ENCODE measurements at places on chromosomes 11 and 22.

- DNase-seq = no peak
Observed at GRCh38 chr22:50546326-50547262, 895 bp downstream of the KLHDC7B start.

- no peak for DNase-seq
Observed at GRCh38 chr11:32148895-32149294, 58.0 kb downstream of the RCN1 start.

GRCh38 chr11:96341211-96342013, 1.6 kb downstream of the MAML2 start:
- peak; percentile 61 for DNase-seq

- DNase-seq = no peak
Observed at GRCh38 chr11:112440518-112440917, 179.9 kb upstream of the PLET1 start.

- peak; percentile 65 for DNase-seq
Observed at GRCh38 chr11:62611705-62612365, 740 bp downstream of the EML3 start.

DNA sequence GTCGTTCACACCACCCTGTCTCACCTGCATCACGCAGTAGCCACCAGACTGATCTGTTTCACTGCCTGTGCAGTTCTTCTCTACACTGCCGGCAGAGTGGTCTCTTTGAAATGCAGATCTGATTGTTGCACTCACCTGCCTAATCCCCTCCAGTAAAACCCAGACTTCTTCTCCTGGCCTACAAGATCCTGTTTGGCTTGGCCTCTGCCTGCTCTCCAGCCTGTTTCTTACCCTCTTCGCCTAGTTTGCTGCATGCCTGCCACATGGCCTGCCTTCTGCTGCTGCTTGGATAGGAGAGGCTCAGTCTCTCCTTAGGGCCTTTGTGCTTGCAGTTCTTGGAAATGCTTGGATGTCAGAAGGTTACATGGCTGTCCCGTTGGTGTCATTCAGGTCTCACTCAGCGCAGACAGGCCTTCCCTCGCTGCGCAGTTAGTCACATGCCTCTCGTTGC, 42.0 kb downstream of the PACS1 start:
- no peak for DNase-seq

DNA sequence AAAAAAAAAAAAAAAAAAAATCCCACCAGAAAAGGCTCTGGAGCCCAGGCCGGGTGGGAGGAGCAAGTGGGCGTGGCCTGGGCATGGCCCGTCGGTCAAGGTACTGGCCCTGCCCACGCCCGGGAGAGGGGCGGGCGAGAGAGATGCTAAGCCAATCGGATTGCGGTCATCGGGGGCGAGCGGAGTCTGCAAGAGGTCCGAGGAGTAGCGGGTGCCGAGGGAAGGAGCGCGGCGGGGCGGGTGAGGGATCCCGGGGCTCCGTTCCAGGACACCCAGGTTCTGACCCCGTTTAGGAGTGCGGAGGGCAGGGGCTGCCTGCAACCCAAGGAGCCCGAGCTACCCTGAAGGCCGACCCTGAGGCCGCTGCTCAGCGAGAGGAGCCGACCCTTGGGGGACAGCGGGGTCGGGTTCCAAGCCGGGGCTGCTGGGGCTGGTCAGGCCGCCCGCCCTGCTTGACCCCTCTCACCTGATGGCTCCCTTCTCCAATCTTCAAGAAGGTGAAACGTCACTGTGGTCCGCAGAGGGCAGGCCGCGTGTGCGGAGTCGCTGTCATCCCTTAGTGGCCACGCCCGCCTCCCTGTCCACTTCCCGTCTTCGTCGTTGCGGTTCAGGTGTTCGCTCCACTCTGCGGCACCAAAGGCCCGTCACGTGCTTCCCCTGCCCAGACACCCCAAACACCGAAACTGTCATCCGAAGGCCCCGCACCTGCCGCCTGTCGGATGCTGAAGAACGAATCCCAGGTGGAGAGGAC, 11.1 kb upstream of the TAB1 start:
- DNase-seq = peak; percentile 82

GRCh38 chr22:44783581-44783980, 31.2 kb downstream of the ARHGAP8 start:
- no peak for DNase-seq

- no peak for DNase-seq
Observed at GRCh38 chr22:32846780-32847491, 45.4 kb downstream of the TIMP3 start.

- DNase-seq = no peak
Observed at GRCh38 chr11:110160016-110160415, 66.8 kb downstream of the ZC3H12C start.

DNA sequence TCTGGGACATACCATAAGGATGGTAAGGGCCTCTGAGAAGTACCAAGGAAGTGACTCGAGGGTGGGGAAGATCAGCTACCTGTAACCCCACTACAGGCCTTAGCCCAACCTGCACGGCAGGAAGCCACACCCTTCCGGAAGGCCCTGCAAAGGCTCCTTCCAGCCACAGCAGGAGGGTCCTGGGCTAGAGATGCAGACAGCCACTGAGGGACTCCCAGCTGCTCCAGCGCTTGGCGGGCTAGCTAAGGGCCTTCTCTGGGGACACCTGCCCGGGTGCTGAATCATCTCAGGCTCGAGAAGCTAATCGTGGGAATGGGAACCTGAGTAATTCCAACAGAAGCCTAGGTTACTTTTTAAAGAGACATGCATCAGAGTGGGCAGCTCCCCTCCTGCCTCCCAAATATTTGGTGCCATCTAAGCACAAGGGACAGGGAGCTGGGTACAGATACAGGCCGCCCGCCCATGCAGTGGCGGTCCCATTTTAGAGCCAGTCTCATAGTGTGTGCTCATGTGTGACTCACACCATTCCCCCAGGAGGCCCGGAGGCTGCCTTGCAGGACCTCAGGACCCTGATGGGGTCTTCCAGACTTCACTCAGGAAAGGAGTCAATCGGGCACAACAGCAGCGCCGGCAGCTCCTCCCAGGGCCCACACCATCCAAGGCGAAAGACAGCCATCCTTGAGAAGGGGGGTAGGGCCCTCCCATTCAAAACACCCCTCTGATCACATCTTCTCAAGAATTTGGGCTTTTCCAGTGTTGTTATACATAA, 8.0 kb downstream of the MYH9 start:
- no peak for DNase-seq

DNA sequence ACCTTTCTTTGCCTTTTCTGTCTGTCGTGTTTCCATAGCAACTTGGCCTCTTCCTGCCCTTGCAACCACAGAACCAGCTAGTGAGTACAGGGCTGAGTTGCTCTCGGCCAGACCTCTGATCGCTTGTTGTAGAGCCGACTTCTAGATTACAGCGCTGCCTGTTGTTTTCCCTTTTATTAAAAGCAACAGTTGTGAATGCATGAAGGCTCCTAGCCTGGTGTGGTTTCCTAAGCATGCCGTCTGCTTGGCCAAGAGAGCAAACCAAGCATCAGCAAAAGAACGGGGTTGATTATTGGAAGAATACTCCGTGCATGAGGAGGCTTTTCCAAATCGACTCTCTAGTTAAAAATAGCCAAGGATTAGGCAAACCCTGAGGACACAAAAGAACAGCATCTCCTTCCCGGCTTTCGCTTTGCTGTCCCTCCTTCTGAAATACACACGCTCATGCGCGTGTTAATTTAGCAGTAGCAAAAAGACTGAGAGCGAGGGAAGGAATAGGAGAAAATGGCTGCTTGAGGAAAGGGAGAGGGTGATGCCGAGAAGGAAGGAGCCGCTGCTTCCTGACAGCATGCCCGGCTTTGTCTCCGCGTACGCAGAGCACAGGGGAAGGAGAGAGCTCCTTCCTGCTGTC, 71.5 kb upstream of the TTC12 start:
- DNase-seq = peak; percentile 24

Data from activated CD4-positive, alpha-beta T cell treated with anti-CD3 and anti-CD28 coated beads, Interleukin-2, amount 50 U/mL, for 48 hours (primary cell).